M059J (cell line): ENCODE measurements at places on chromosomes 7 and 10. TPM values are rescaled to one million over a fixed set of nuclear protein-coding genes. Genes with fewer than 3 reads are reported as not detected.
A peak's percentile ranks its signal among the peaks of the same experiment; 100 is the strongest.

Gene TRIL
- 0.44 and 0.91 TPM in 2 replicates for total RNA-seq

Gene OPALIN
- total RNA-seq: not detected in 2 replicates

Gene CRPPA
- 1.0 and 2.5 TPM in 2 replicates for total RNA-seq

Gene ANKRD26
- 2.9 and 4.8 TPM in 2 replicates for total RNA-seq

Gene CDNF
- total RNA-seq: not detected in 2 replicates

Gene FAM204A
- 30.3 and 71.6 TPM in 2 replicates for total RNA-seq

Gene SPDYE3
- total RNA-seq: not detected in 2 replicates

Gene GPR146
- 1.8 and 4.9 TPM in 2 replicates for total RNA-seq

Gene OLAH
- total RNA-seq: 0.52 TPM in 1 of 2 replicates, not detected in the other

Gene RSU1
- 73.1 and 77.5 TPM in 2 replicates for total RNA-seq

Gene TFR2
- total RNA-seq: 1.6 and 1.8 TPM in 2 replicates

Gene TLX1
- total RNA-seq: not detected in 2 replicates

Gene WBP1L
- 24.9 and 31.3 TPM in 2 replicates for total RNA-seq

Gene CLCN1
- total RNA-seq: not detected in 2 replicates

Gene TET1
- total RNA-seq: 2.8 and 4.0 TPM in 2 replicates

Gene SEMA3D
- 8.1 and 9.2 TPM in 2 replicates for total RNA-seq

Gene HOXA6
- 3.7 TPM in 1 of 2 replicates, not detected in the other for total RNA-seq

- peak; percentile 64 for DNase-seq
Measured at GRCh38 chr10:119197921-119198320, 9.4 kb upstream of the GRK5 start.

GRCh38 chr7:103499976-103500375 lies 54.0 kb upstream of the SLC26A5 start:
- DNase-seq: no peak

- DNase-seq: no peak
Measured at GRCh38 chr7:70707823-70708243, 424.1 kb upstream of the GALNT17 start.

GRCh38 chr7:76191783-76192240 lies 9.9 kb upstream of the SRRM3 start:
- peak; percentile 59 for DNase-seq

DNA sequence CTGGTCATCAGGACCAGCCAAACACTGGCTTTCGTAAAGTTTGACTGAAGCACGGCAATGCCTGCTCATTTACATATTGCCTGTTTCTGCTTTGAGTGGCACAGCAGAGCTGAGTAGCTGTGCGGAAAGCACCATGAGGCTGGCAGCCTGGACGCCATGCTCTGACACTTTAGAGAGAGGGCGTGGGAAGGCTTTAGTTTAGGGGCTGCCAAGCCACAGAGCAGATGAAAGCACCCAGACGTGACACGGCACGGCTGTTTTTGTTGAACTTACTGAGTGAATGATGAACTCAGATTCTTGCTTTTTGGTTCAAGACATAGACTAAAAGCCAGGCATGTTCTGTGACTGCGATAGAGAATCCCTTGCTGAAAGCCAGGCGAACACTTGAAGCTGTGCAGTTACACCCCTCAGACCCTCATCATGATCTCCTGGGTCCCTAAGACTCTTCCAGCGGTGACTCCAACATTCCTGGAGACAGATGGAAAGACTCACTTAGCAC lies 182.1 kb downstream of the ZMYND11 start:
- DNase-seq: no peak

DNA sequence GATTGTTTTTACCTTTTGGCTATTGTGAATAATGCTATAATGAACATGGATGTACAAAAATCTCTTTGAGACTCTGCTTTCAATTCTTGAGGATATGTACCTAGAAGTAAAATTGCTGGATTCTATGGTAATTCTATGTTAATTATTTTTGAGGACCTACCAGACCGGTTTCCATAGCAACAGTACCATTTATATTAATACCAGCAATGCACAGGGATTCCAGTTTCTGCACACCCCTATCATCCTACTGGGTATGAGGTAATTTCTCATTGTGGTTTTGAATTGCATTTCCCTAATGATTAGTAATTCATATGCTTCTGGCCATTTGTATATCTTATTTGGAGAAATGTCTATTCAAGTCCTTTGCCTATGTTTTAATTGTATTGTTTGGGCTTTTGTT lies 9.9 kb upstream of the PPP1R9A start:
- DNase-seq: peak; percentile 5

- DNase-seq: peak; percentile 88
Measured at GRCh38 chr7:2956526-2957368, 86.9 kb downstream of the CARD11 start.

- no peak for DNase-seq
Measured at GRCh38 chr10:48653347-48653746, 31.3 kb upstream of the WDFY4 start.

DNA sequence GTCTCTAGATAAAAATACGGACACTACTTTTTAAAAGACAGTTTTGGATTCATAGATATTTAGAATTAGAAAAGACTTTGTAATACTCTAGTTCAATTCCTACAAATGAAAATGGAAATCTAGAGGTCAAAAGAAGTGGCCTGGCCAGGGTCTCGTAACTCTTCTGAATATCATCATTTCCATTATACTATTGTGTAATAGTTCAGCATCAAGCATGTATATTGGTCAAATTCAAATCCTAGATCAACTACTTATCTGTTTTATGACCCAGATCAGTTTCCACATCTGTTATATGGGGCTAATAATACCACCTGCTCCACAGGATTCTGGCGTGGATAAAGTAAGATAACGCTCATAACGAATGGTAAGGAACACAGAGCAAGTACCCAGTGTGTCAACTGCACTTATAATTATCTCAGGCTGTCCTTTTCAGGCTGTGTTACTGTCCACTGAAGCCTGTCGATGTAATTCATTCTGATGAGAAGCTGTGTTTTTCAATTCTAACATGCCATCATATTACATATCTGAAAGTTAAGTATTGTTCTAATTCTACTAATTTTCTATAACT lies 54.3 kb downstream of the ARHGAP21 start:
- DNase-seq: no peak

DNA sequence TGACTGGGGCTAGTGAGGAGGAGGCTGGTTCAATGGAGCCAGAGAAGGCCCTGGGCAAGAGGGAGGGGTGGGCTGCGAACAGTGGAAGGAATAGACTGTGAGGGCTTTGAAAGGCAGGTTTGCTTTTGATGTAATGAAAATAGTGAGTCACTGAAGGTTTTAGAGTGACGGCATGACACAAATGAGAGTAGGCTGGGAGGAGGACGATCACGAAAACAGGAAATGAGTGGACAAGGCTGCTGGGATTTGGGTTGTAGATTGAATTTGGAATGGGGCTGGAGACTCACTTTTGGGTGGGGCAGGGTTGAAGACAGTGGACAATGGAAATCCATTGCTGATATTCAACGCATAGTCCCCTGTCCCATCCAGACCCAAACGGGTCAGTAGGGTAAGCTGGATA lies 139.6 kb downstream of the CDH23 start:
- no peak for DNase-seq

DNA sequence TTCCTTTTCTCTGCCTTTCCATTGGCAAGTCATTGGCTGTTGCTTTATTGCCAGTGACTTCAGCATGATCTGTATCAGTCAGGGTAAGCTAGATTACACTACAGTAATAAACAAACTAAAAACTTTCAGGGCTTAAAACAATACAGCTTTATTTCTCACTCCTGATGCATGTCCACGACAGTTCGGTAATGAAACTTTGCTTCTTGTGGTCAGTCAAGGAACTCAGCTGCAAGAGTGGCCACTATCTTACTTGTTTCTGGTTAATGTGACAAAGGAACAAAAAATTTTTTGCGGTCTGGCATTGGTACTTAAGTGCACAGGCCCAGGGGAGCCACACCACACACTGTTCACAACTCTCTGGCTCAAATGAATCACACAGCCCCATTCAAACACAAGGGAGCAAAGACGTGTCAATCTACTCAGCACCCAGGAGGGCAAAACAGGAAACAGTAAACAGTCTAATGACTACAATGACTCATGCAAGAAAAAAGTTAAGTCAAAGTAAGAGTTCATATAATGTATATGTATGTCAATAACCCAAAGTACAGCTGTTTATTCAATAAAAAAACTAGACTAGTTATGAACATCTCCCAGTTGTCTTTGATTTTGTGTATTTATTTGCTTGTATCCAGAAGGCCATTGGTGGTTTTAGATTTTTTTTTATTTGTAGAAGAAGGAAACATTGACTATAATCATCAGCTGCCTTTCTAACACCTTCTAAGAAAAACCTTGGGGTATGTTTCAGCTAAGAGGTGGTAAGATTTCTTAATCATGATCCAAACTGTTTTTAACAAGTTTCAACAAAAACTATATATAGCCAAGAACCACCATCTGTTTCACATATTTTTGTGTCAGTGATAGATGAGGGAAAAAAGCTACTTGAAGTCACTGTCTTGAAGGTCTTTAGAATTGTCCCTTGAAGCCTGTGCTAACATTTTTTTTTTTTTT lies 134.4 kb upstream of the FAM3C start:
- DNase-seq: peak; percentile 100

DNA sequence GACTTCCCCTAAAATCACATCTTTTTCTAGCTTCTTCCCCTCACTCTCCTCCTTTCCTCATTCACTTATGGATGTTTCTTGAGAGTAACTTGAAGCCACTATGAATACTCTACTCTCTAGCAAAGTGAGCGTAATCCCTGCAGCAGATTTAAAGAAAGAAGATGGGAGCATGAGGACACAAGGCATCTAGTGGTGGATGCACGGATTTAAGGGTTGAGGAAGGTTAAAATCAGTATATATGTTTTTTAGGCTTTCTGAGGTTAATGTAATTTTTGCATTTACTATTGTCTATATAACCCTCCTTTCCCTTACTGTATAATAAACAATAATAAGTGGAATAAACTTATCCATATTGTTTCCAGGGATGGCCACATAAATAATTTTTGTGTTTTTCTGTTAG lies 495.2 kb upstream of the TPK1 start:
- DNase-seq: no peak

- no peak for DNase-seq
Measured at GRCh38 chr10:31340343-31340742, 21.3 kb downstream of the ZEB1 start.

- DNase-seq: peak; percentile 93
Measured at GRCh38 chr10:3525832-3526449, 259.1 kb downstream of the KLF6 start.

GRCh38 chr10:56623064-56623463 lies 262.0 kb upstream of the ZWINT start:
- DNase-seq: no peak

DNA sequence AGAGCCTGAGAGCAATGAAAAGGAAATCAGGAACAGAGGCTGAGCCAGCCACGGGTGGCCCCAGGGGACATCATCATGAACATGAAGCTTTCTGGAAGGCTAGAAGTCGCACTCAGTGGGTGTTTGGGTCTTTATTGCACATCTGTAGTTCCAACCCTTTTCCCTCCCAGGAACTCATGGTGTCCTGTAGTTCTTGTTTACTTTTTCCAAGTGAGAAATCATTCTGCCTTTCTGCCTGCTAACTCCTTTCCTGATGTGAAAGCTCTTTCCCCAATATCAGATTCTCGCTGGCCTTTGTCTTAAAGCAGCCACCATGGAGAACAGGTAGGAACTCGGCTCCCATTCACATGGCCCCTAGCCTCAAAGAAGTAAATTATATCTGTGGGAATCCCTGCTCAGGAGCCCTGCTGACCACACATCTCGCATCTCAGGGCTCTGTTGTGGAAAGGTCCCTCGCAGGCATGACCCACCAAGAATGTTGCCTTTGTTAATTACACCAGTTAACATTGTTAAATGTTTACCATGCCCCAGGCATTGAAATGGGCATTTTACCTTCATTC lies 542.7 kb downstream of the TNS3 start:
- DNase-seq: peak; percentile 29

DNA sequence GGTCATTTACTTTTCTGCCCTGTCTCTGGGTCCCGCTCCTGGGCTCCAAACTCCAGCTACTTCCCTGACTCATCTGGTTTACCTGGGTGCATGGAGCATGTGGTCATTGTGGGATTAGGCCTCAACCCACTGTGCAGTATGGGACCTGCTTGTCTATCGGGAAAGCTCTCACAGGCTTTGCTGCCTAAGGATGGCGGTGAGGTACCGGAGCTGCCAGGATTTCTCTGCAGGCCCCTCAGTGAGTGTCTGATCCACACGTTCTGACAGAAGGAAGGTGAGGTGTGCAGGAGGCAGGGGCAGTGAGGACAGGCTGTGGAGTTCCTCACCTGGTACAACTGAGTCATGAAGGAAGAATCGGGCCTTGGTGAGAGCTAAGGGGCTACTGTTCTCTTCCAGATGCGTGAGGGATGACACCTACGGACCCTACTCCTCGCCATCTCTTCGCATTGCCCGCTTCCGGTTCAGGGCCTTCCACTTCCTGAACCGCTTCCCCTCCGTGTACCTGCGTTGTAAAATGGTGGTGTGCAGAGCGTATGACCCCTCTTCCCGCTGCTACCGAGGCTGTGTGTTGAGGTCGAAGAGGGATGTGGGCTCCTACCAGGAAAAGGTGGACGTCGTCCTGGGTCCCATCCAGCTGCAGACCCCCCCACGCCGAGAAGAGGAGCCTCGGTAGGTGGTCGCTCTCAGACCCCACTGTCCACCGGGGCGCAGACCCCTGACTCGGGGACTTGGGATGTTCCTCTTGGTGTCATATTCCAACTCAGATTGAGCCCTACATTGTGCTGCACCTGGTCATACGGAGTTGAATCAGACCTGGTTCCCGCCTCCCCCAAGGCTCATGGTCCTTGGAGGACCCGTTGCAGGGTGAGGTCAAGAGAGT lies 56.7 kb downstream of the C10orf120 start:
- no peak for DNase-seq

GRCh38 chr10:130990486-130990885 lies 321.0 kb downstream of the TCERG1L start:
- no peak for DNase-seq

DNA sequence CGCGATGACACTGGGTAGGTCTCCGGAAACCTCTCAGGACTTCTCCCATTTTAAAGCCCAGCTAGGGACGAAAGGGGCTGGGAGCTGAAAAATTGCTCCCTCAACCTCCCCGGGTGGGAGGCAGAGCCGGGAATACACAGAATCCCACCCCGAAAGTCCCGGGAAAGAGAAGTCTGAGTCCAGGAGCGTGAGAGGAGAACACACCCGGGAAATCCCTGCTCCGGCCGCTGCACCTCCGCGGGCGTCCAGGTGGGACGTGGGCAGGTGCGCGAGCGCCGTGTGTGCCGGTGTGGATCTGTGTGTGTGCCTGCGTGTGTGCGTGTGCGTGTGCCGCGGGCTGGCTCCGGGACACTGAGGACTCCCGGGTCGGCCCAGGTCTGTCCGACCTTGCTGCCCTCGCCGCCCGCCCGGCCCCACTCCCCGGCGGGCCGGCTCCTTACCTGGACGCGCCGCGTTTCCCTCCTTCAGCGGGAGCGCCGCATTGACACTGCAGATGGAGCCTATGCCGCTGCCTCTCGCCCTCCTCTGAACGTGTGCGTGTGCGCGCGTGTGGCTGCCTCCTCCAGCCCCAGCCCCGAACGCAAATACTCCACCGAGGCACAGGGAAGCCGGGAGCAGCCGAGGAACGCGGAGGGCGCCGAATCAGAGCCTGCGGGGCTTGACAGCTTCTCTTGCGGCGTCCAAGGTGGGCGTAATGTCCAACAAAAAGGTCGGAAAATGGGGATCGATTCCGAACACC lies at the start of gene PLXNA4:
Gene PLXNA4, minus strand, starts transcription at position 489 of the 739 bp plus-strand sequence. CDS start 67,777 bp downstream, outside the sequence.
- peak; percentile 33 for DNase-seq

DNA sequence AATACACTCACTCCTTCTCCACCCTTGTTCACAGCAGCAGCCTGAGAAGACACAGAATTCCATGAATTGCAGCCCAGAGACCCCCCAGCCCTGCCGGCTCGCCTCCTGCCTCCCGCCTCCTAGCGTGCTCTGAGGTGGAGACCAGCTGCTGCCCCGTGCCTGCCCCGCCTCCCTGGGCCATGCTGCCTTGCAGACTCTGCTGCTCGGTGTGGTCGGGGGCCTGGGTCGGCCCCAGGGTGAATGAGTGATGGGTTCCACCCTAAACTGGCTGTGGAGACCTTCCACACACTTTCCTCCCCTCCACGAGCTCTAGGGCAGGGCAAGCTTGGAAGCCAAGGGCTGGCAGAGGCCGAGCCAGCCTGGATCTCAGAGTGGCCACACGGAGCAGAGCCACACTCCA lies 479.3 kb downstream of the DNAJB6 start:
- DNase-seq: no peak
